Activated CD4-positive, alpha-beta memory T cell treated with anti-CD3 and anti-CD28 coated beads for 36 hours (primary cell): ENCODE measurements at places on chromosomes 7 and 10. TPM values are rescaled to one million over a fixed set of nuclear protein-coding genes. Genes with fewer than 3 reads are reported as not detected.

DNA sequence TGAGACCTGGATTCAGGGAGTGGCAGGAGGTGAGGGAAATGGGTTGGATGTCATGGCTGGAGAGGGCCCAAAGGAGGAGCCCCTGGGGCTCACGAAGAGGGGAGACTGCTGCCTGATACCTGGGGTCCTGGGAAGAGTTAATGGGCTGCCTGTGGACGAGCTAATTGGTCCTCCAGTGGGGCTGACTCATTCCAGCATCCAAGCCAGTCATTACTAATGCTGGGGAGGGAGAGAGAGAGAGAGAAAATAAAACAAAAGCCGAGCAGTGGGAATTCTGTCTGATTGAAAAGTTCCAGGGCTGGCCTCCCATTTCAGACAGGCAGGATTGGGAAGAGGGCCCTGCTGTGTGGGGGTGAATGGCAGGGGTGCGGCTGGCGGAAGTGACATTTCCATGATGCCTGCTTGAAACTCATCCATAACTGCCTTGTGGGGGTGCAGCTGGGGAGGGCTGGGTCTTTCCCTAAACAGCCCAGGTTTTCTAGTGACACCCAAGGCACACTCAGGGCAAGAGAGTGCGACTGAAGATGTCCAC is 297.8 kb downstream of the RPS24 start:
- DNase-seq = no peak

Gene GNAT3
- total RNA-seq = not detected

Gene ZNF467
- total RNA-seq = 0.41 TPM

Gene PDE1C
- not detected for total RNA-seq

Gene TSPAN15
- 3.1 TPM for total RNA-seq

DNA sequence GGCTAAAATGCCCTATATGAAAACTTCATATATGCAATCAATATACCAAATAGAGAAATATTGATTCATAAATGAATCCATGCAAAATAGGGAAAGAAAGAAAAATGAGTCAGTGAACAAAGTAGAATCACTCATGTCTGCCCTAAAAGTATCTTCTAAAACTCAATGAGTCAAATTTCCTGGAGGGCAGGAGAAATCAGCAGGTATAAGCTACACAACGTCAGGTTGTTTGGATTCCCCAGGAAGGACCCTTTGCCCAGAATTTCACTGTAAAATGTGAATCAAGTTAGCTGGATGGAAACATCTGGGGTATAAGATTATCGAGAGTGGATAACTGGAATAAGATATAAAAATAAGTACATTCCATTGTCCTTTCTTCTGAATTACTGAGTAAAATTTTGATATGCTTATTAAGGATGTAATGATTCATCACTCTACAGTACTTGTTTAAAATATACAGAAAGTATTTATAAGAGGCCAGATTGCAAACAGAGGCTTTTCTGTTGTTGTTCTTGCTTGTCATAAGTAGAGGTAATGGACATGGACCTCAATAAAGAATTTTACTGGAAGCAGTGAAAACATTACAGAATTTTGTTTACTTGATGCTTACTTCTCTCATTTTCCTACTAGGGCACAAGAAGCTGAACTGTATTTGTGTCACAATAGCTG is 99.0 kb downstream of the AGMO start:
- DNase-seq = no peak

DNA sequence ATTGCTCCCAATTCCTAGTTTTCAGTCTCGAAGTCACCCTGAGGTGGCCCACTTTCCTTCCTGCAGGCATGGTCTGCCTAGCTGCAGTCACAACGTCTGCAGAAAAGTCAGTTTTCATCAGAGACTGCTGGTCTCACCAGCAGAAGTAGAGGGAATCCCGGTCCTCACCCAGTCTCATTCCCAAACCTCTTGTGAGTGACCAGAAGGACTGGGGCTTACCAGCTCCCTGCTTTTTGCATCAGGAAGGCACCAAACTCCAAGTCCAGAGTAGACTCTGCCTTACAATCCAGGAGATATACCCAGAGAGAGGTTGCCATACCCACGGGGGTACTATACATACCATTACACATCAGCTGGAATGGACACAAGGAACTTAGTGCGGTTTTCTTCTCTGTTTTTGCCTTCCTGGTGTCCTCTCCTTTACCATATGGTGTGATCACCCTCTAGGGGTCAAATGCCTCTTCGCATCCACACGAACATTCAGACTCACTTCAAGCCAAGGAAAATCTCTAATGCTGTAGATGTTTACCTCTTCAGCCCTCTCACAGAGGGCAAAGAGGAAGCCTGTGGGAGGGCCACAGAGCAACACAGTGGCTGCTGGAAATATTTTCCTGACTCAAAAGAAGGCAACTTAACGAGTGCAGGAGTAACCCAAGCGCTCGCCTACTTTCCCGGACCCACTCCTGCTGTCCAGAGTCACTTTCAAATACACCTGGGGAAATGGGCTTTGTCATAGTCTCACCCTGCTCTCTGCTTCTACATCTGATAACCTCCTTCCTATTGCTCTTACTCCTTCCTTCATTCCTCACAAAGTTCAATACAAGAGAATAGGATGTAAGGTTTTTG is 220.9 kb downstream of the C7orf25 start:
- DNase-seq = no peak
